ENCODE measurements at places on chromosomes 1 and 21.

DNA sequence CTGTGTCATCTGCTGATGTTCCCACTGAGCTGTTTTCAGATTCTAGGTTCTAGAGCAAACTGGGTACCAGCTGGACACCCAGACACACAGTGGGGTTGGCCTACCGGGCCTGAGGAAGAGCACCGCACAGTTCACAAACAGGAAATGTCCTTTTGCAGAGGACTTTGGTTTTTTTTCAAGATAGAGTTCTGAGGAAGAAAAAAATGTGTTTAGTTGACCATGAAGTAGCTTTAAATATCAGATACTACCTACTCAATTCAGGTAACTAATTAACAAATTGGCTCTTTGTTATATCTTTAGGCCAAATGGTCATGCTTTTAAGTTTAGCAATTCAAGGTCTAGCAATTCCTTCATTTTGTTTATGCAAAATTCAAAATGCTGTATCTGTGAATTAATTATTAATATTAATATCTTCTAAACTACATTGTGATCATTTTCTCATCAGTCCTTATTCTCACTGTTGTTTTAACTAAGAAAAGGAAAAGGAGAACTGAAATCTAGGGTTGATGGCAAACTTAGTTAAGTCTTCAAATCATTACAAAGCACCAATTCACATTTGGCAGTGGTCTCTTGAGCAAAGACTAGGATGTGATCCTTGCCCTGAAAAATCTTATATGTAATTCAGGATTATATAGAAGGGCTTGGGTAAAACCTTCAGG is 17.2 kb upstream of the NCF2 start:
- no peak for DNase-seq

DNA sequence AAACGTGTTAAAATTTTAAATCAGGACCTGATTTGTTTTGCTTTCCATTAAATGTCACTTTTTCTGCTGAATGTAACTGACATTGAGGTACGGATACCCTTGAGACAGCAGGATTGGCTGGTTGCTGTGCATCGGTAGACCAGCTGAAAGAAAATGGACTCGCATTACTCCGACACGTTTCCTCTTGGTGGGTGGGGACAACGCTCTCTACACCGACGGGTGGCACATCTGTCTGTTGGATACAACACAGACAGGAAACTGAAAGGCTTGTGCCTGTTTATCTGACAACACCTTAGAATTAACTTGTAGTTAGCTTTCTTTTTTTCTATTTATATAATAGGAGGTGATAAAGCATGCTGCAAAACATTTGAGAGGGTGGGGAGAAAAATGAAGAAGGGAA is 19.4 kb downstream of the PRPF38A start:
- DNase-seq, result peak; percentile 17

GRCh38 chr1:156549390-156549789 is 23.0 kb downstream of the IQGAP3 start:
- no peak for DNase-seq

DNA sequence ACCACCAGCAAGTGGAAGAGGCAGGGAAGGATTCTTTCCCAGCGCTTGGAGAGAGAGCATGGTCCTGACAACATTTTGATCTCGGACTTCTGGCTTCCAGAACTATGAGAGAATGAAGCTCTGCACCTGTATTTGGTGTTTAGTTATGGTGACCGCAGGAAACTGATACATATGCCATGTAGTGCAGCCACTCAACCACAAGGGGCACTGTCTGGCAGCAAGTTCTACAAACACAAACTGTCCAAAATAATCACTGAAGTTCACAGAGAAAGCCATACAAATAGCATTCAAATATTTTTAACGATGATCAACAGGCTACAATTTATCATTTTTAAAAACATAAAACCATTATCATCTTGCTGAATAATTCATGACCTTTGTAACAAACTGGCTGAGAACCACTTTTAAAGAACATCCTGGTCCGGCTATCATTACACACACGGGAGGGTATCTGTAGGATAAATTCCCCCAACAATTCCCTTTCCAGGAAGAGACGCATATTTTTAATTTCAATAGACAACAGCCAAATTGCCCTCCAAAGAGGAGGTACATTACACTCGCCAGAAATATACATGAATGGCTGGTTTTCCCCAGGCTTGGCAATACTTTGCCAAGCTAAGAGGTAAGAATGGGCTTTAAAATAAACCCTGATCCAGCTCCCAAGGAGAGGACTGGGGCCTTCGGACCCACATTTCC is 9.2 kb upstream of the CBR3 start:
- DNase-seq, result peak; percentile 40

DNA sequence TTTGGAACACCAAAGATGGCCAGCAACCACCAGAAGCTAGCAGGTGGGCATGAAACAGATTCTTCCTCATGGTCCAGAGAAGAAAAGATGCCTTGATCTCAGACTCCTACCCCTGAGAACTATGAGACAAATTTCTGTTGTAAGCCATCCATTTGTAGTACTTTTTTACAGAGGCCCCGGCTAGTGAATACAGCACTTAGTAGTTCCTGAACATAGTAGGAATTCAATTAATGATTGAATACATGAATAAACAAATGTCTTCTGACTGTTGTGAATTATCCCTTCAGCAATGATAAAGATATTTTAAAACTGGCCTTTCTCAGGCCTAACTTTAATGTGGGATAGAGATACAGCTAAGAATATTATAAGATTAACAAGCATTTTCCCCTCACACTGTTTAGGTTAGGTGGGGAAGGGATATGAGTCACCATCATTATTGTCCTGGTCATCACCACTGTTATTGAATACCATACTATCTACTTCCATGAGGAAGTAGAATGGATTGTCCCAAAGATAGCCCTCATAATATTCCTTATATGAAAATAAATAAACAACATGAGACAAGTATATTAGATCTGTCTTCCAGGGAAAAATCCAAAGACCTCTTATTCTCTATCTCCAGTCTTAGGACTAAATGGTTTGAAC is 51.4 kb downstream of the ADCY10 start:
- no peak for DNase-seq

DNA sequence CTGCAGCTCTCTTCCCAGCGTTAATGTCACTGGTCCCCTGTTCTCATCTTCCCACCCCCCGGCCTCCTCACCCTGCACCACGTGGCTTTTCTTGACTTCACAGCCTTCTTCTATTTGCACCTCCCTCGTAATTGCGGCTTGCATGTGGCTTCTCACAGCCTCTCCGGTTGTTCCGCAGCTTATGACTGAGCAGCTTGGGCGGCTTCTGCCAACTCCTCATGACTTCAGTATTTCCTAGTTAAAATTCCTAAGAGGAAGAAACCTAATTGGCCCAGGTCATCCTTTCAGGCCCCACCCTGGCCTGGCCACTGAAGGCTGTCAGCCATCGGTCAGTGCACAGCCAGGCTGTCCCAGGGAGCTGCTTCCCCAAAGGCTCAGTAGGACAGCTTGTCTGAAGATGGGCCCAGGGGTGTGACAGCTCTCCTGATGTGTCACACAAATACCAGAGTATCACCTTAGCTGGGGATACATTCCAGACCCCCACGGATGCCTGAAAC is 8.6 kb upstream of the RERE start:
- DNase-seq, result no peak

DNA sequence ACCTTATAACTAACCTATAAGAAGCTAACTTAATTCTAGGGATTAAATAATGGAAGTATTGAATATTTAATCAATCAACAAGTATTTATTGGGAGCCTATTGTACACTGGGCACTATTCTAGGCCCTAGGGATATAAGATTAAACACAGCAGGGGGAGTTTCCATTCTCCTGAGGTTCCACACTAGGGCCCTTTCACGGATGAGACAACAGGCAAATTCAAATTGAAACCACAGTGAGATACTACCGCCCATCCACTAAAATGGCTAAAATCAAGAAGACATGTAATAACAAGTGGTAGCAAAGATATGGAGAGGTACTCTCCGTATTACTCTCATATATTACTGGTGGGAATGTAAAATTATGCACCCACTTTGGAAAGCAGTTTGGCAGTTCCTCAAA is 674.4 kb downstream of the KIF26B start:
- DNase-seq, result no peak

DNA sequence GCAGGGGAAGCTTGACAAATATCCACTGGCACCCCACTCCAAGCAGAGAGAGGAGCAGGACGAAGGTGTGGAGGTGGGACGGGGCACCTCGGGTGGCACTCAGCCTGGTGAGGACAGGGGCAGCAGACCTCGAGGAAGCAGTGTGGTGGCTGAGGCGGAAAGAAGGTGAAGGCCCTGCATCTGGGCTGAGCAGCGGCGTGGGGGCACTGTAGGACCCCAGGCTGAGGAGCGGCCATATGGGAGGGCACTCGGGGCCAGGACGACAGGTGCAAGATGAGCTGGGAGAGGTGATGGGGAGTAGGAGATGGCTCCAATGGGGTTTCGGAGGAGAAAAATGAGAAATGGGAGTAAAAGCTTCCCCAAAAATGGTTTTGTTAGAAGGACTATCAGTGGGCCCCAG is 224.9 kb downstream of the TRABD2B start:
- DNase-seq, result no peak

DNA sequence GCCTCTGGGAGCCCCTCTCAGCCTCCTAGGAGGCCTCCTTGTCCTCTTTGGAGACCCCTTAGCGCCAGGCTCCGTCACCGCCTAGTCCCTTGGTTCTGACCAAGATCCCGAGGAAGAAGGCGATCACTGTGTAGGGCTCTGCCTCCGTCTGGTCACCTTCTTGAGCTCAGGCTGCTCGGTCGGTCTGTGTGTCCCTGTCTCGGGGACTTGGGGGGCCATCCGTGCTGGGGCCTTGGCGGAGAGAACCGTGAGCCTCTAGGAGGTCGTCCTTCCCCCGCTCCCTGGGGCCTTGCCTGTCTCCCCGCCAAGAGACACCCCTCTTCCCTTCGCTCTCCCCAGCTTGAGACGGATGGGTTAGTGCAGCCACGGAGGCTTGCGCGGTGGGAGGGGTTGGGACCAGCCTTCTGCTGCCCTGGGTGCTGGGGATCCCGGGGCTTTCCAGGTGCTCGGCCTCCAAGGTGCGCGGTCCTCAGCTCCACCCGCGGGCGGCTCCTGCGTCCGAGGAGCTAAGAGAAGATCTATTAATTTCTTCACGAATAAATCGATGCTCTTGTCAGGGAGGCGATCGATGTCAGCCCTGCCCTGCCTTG is 701 bp upstream of the INSRR start:
- no peak for DNase-seq

- no peak for DNase-seq
These were observed 1.2 kb downstream of the PIGP start for GRCh38 chr21:37071561-37072273.

DNA sequence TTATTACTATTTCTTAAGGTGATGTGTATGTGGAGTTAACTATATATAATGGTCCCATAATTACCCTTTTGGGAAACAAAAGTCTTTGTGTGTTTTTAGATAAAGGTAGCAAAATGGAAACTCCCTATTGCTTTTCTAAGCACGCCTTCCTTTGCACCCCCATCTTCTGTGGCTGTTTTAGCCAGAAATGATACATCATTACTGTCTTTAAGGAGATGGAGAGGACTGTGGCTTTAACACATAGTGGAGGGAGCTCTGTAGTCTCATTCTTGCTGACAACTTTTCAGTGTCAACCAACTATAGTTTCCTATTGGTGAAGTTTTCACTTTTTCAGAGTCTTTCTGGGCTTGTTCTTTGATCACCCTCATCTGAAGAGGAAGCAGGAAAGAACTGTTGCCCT is 1.0 kb downstream of the APOBEC4 start:
- no peak for DNase-seq

GRCh38 chr1:235940285-235940684 is 73.6 kb upstream of the LYST start:
- no peak for DNase-seq

- DNase-seq, result no peak
These were observed 22.5 kb upstream of the IKBKE start for GRCh38 chr1:206447792-206448191.

DNA sequence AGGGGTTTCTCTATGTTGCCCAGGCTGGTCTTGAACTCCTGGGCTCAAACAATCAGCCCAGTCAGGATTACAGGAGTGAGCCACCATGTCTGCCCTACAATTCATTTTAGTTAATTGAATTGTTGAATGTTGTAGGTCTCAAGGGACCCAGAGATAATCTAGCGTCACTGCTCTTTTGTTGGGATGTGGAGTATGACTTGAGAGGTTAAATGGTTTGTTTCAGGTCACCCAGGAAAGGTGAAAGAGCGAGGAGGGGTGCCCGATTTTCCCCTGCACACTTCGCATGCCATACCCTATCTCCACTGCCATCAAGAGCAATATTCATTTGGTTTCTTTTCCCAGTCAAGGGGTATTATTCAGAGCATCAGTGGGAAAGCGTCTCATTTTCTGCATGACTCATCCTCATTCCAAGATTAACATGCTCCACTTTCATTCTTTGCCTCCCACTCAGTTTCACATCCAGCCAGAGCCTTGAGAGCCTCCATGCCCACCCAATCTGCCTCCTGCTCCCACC is 13.1 kb upstream of the SLC30A1 start:
- no peak for DNase-seq

- DNase-seq, result no peak
These were observed 342.4 kb downstream of the USP25 start for GRCh38 chr21:16072221-16072620.

DNA sequence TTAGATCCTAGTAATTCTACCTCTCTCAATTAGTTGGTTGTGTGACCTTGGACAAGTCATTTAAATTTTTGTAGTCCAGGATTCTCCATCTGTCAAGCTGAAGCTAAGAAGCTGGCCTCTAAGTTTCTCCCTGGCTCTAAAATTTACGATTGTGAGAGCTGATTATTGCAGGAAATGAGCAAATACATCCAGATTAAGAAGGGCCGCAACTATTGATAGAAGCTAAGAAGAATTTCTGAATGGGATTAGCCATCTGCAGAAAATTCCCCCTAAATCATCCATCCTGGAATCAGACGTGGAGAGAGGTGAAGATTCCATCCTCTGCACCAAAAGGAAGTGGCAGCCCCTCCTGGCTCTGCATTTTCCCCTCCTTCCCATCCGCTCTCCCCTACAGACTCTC is 55.0 kb downstream of the HIVEP3 start:
- no peak for DNase-seq

- no peak for DNase-seq
These were observed 146.4 kb upstream of the IVNS1ABP start for GRCh38 chr1:185463433-185463832.

DNA sequence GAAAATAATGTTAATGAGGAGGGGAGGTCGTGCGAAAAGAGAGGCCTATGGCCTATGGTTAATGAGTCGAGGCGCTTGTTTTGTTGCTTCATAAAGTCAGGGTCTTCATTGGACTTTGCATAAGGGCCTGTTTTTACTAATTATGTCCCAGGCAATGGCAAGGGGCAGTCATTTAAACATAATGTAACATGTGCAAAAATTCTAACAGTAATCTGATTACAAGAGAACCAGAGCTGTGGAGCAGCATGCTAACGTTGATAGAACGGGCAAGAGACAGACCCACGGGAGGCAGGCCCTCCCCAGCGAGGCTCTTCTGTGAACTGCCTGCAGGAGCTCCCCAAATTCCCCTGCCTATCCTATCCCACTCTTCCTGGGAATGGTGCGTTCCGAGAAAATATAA is 22.6 kb upstream of the CAMK1G start:
- no peak for DNase-seq

Measured in activated naive CD4-positive, alpha-beta T cell (primary cell).